ENCODE measurements at places on chromosomes 4 and X.
A peak's percentile ranks its signal among the peaks of the same experiment; 100 is the strongest.

GRCh38 chr4:99090481-99091215 is 2.1 kb upstream of the ADH5 start:
- no peak for DNase-seq

DNA sequence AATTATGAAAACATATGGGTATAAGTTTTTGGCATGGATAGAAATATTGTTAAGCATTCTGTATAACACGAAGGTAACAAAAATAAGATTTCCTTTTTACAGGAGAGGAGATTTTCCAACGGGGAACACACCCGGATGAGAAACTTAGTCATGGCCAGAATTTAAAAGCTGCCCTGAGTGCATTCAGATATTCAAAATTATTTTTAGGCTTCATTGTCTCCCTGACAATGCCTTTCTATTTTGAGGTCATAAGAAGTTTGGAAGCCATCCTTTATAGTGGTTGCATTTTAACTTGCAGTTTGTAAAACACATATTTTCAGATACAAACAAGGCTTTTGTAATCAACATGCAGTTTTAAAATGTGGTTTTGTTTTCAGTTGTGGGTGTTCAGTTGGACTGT is 357.5 kb upstream of the FAM47C start:
- no peak for DNase-seq

DNA sequence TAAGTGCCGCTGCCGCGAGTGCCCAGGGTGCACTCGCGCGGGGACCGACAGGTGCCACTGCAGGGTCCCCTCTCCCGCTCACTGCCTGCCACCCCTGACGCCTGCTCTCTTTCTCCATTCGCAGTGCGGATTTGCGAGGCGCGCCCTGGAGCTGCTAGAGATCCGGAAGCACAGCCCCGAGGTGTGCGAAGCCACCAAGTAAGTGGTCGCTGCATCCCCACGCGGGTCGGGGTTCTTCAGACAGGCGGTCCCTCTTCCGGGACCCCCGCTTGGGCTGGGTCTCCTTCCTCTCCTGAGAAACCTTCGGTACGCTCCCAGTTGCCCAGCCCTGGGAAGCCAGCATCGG is 547 bp downstream of the GUCY1A1 start:
- peak; percentile 12 for DNase-seq

- DNase-seq, result peak; percentile 14
Observed at GRCh38 chr4:163331629-163332376, 593 bp downstream of the NPY1R start.

DNA sequence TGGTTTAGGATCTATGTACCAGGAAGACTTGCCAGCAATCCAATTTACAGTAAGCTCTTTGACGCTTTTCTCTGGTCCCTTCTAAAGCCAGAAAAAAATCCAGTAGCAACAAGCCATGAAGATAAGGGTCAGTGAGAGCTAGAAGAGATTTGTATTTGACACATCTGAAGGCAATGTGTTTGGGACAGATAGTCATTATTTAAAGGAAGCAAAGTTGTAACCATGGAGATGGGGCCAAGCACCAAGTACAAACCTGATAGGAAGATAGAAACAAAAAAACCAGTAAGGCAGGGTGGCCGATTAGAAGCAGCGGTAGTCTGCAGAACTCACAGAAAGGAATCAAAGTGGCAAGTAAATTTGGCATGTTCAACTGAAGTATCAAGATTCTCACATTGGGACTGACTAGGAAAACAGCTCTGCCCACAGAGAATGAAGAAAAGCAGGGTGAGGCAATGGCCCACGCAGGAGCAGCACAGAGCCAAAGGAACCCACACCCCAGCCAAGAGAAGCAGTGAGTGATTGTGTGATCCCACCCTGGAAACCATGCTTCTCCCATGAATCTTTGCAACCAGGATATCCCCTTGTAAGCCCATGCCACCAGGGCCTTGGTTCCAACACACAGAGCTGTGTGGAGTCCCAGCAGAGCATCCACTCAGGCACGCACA is 12.9 kb upstream of the C4orf54 start:
- no peak for DNase-seq

DNA sequence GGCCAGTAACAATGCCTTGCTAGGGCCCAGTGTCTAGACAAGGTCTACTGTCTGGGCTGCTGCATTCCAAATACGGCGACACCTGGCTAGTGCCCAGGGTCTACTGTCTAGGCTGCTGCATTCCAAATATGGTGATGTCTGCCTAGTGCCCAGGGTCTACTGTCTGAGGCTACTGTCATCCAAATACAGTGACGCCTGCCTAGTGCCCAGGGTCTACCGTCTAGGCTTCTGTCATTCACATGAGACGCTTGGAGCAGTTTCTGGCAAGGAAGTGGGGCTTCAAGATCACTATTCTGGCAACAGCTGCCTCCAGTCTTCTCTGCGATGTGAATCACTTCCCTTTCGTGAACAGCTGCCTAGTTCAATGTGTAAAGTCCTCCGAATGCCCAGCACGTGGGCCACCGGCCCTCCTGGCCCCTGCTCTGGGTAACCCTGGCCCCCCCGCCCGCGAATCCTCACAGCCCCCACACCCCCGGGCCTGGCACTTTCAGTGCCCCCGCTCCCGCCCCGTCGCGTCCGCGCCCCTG is 12.7 kb downstream of the ACOX3 start:
- DNase-seq, result no peak

DNA sequence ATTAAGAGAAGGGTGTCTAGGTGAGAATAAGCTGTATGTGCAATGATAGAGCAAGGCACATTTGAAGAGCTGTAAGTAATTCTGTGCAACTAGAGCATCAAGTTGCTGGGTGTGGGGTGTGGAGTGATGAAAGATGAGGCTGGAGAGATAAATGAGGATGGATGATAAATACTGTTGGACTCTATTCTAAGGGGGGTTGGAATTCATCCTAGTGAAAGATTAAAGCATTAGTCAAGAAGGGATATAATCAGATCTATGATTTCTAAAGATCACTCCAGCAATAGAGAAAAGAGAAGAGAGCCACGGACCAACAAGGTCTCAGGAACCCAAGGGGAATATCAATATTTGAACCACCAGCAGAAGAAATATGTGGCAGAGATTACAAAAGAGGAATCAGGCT is 415.0 kb upstream of the RPS6KA3 start:
- no peak for DNase-seq

DNA sequence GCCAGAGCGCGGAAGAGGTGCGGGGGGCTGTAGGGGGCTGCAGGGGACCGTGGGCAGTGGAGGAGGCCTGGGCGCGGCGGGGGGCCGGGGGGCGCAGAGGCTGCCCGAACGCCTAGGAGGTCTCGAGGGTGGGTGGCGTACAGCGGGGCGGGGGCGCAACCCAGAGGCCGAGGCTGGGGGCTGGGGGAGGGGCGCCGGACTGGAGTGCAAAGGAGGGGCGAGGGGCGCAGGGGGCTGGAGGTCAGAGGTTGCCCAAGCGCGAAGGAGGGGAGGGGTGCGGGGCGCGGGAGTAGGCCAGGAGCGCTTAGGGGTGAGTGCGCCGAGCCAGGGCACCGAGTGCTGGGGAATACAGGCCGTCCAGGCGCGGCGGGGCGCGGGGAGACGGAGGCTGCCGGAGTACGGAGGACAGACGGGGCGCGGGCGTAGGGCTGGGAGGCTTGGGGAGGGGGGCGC is 255 bp downstream of the GYG2 start:
- DNase-seq, result no peak

GRCh38 chr4:157221426-157221894 is 932 bp downstream of the GRIA2 start:
- no peak for DNase-seq

GRCh38 chr4:43763029-43763610 is 685.5 kb downstream of the KCTD8 start:
- DNase-seq, result no peak

All from GM12891 (cell line).